Epithelial cell of prostate (primary cell): ENCODE measurements at places on chromosomes 3 and 15.

DNA sequence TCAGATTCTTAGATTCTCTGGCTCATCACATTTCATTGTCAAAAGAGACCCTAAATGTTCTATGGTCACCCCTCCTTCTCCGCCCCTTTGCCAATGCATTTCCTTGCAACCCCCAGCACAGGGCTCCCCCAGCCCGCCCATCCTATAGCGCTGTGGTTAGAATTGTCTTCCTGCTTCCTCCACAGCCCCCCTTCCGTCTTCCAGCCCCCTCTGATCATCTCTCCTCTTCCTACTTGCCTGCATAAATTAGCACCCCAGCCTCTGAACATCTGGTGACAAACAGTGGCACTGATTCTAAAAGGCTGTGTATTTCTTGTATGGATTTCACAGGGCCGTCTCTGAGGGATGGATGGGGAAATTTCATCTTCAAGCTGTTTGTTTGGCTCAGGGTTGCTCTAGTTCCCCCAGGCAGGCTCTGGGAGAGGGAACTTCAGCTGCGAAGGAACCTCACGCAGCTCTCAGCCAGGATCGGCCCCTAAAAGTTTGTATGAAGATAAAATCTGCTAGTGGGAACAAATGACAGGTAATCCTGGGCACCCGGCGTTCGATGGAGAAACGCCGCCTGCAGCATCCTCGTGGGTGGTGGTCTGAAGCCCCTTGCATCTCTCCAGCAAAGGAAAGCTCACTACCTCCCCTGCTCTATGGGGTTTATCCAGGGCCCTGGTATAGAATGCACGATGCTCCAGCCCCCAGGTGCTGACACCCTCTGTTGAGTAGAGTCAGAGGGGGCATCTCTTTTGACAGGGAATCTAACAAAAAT lies 83.0 kb downstream of the WNT7A start:
- DNase-seq, result no peak

DNA sequence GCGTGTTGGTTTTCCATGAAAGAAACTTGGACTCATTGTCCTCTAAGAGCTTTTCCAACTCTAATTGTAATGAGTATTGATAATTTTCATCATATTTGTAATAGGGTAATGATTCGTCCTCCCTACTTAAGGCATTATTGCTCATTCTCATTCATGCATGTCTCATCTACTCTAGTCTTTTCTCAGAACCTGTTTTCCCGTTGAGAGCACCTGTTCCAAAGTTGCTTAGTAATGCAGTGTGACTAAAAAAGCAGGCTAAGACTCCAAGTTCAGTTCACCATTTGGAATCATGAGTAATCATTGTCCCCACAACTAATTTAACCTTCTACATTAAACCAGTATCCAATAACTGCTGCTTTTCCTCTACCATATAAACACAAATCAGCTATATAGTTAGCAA lies 84.0 kb downstream of the FILIP1L start:
- DNase-seq, result peak; percentile 83

GRCh38 chr15:79086814-79087213 lies 3.8 kb downstream of the RASGRF1 start:
- no peak for DNase-seq

DNA sequence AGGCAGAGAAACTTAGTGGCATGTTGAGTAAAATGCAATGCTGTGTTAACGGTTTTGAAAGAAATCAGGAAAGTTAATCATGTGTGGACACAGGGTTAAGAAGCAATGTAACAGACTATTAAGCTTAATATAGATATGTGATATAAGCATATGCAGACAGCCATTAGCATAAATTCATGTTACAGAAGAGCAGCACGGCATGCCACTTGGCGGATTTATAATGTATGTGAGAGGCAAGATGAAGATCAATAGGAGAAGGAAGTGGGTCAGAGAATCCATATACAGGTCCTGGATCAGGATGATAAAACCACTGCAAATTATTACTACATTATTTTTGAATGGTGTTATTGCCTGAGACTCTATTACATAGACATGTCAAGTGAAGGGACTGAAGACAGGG lies 694.3 kb downstream of the MCTP2 start:
- DNase-seq, result no peak

GRCh38 chr15:96487245-96487644 lies 156.7 kb downstream of the NR2F2 start:
- DNase-seq, result no peak

DNA sequence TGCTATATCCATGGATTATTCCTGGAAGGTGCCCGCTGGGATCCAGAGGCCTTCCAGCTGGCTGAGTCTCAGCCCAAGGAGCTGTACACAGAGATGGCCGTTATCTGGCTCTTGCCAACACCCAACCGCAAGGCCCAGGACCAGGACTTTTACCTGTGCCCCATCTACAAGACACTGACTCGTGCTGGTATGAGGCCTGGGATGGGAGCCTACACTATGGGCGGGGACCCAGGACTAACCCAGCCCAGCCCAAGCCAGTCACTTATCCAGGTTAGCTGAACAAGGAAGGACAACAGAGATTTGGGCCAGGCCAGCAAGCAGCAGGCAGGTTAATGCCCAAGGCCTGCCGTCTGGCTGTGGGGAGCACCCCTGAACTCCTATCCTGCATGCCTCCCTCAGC lies 45.3 kb downstream of the SEMA3G start:
- no peak for DNase-seq

- no peak for DNase-seq
These were observed 424.3 kb upstream of the ATP10A start for GRCh38 chr15:26287381-26287780.

- DNase-seq, result no peak
These were observed 483.2 kb downstream of the RBMS3 start for GRCh38 chr3:29764041-29764440.

- no peak for DNase-seq
These were observed 162.8 kb upstream of the NSMCE3 start for GRCh38 chr15:29432191-29433049.

DNA sequence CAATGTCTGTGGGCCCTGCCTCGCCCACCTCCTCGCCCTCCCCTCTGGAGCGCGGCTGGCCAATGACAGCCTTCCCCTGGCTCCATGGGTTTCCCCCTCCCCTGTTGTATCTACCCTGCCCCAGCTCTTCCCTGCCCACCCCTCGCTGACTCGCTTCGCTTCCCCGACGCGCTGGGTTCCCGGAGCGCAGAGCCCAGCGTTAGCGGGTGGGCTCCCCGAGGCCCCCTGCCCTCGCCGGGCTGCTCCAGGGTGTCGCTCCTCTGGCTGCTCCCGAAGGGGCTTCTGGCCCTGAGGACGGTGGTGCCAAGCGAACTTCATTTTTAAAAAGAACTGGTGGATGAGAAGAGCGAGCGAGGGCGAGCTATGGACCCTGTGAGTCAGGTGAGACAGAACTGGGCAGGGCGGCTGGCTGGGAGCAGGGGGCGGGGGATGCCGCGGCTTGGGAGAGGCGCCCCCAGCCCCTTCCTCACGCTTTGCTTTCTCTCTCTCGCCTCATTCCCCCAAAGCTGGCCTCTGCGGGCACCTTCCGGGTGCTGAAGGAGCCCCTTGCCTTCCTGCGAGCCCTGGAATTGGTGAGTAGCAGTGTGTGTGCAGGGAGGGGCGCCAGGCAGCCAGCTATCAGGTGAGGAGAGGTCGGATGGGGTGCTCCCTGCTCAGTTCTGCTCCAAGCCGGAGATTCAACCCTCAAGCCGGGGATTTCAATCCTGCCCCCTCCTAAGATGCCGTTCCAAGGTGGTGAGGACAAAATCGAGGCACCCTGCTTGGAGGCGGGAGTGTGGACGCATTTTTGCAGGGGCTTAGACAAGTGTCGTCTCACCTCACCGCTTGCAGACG lies at the start of gene SYNPR:
SYNPR (plus strand) TSS at position 138 of the 834 bp plus-strand sequence.
- no peak for DNase-seq

- DNase-seq, result no peak
These were observed 53.2 kb upstream of the IGSF11 start for GRCh38 chr3:119087799-119088198.

DNA sequence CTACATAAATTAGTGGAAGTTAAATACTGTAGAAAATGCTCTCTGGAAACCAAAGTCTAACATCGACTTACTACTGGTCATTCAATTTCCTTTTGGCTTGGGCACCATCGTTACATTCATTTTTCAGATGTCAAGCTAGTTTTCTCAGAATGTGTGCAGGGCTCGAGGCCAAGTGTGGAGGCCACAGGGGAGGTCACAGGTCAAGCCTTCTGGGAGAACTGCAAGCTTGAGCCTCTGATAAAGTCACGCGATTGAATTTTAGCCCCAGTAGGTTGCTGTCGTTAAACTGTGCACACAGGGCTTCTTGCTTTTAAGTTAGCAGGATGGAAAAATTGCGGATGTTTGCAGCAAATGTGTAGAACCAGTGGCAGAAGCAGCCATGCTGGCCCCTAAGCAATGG lies 182.2 kb downstream of the APBA2 start:
- no peak for DNase-seq

DNA sequence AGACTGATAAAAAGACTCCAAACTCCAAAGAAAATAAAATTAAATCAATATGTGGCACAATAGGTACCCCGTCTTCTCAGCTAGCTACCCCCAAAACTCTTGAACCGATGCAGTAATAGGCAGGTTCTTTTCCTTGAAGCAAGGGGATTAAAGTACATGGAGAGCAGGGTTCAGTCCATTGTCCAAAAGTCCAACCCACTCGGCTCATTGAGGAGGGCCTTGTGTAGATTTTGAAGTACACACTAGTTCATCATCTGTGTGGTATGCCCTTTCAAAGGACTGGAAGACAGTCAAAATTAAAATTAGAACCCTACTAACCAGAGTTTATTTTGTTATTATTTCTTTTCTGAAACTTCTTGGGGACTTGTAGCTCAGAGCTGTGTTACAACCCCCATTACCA lies 23.3 kb downstream of the TF start:
- no peak for DNase-seq

DNA sequence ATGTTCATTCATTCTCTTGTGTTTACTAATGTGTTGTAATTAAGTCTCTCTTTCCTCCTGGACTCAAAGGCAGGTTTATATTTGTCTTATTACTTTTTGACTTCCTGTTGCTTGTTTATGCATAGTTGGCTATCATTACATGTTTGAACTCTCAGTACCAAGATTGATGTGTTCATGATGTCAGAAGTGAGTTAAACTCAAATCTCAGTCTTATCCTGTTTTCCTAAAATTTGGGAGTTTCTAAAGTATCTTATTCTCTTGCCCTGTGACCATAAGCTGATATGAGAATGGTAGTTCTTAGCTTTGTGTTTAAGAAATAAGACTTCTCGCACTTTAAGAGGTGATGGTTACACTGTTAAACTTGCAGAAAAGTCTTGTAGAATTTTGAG lies 5.2 kb downstream of the GLCE start:
- DNase-seq, result no peak

DNA sequence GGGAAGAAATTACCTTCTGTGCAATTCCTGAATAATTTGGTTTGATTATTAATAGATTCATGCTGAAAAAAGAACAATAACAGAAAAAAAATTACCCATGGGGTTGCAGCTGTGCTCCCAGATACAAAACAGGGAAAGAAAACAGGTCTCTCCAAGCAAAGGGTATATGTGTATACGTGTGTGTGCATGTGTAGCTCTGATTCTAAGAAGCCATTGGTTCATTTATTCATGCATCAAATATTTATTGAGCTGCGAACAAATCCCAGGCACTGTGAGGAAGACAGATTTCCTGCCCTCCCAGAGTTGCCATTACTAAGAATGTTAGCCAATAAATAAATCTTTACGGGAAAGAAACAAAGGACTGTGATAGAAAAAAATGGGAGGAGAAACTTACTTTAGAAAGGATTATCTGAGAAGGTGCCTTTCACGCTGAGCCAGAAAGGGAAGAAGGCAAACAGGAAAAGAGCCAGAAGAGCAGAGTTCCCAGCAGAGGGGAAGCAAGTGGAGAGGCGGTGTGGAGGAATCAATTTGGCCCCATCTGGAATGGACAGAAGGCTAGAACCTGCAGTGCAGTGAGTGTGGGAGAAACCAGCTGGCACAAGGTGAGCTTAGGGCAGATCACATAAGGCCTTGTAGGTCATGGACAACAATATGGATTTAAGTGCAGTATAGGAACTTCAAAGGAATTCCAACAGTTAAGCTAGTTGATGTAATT lies 20.7 kb downstream of the CHL1 start:
- no peak for DNase-seq

- DNase-seq, result no peak
These were observed 128.9 kb upstream of the BHLHE40 start for GRCh38 chr3:4850211-4850927.

DNA sequence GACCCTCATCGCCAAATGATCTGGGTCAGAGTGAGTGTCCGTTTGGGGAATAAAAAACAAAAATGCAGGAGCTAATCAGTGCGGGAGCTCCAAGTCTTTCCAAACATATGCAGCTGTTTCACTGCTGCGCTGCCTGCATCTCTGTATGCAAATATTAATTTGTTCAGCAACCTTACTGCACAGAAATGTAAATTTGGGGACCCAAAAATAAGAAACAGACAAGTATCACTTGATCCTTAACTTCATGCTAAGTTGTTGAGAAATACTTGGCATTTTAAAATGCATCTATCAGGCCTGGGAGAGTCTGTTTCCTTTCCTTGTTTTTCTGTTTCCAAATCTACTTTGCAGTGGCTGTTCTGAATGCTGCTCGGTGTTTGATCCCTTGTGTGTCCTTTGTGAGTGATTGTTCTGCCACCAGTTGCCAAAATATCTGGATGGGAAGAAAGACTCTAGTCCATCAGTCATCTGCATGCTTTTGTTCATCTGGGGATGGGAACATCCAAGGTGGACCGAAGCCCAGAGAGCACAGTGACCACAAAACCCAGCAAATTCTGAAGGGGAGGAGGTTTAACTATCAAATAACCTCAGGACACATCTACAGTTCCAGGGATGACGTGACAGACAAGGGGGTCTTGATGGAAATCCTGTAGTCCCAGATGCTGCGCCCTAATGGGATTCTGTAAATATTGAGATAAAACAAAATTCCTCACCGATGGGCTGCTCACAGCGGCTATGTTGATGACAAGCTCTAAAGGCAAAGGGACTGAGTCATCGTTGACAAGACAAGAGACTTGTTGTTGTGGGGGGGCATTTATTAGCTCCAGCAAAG lies 199.5 kb upstream of the WNT5A start:
- no peak for DNase-seq

GRCh38 chr3:15108082-15108545 lies 9.2 kb upstream of the RBSN start:
- DNase-seq, result no peak

DNA sequence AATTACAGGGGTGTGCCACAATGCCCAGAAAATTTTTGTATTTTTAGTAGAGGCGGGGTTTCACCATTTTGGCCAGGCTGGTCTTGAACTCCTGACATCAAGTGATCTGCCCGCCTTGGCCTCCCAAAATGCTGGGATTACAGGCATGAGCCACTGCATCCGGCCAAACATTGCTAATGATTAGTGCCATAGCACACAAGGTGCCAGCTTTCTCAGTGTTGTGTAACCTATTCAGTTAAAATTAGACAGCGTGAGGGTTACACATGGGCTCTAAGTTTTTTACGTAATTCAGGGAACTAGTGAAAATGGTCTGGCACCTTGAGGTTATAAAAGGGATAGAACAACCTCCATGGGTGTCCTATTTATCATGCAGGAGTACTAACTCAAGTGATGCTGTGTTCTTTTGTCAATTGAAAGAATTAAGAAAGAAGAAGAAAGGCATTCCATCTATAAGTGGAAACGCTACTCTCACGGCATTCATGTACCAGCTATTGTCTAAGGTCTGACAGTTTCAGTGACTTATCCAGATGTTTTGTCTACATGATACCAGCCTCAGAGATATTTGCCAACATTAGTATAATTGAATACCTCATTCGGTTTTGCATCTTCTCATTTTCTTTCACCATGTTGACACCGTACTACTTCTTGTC lies 84.7 kb downstream of the EOMES start:
- DNase-seq, result no peak

- DNase-seq, result no peak
These were observed 113.9 kb downstream of the RORA start for GRCh38 chr15:61115241-61115640.

GRCh38 chr15:92095693-92096092 lies 242.2 kb downstream of the SLCO3A1 start:
- DNase-seq, result no peak

GRCh38 chr15:33678602-33679001 lies 289.7 kb upstream of the CHRM5 start:
- DNase-seq, result no peak
